Activated CD4-positive, alpha-beta T cell treated with anti-CD3 and anti-CD28 coated beads for 36 hours (primary cell): ENCODE measurements at places on chromosomes 7 and 10. TPM values are rescaled to one million over a fixed set of nuclear protein-coding genes. Genes with fewer than 3 reads are reported as not detected.

DNA sequence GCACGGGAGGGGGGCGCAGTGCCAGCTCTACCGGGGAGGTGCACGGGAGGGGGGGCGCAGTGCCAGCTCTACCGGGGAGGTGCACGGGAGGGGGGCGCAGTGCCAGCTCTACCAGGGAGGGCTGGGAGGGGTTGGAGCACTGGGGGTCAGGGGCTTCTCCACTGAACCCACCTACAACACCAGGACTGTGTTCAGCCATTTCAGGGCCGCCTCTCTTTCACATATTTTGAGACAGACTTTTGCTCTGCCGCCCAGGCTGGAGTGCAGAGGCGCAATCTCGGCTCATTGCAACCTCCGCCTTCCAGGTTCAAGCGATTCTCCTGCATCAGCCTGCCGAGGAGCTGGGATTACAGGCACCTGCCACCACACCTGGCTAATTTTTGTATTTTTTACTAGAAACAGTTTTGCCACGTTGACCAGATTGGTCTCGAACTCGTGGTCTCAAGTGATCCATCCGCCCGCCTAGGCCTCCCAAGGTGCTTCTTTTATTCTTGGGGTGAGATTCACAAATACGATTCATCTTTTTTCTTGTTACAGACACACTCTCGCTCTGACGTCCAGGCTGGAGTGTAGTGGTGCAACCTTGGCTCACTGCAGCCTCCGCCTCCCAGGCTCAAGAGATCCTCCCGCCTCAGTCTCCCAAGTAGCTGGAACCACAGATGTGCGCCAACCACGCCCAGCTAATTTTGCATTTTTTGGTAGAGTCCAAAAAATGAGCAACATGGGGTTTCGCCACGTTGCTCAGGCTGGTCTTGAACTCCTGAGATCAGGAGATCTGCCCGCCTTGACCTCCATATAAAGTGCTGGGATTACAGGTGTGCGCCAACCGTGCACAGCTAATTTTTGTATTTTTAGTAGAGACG lies 37.0 kb downstream of the ADAP1 start:
- peak; percentile 3 for DNase-seq

DNA sequence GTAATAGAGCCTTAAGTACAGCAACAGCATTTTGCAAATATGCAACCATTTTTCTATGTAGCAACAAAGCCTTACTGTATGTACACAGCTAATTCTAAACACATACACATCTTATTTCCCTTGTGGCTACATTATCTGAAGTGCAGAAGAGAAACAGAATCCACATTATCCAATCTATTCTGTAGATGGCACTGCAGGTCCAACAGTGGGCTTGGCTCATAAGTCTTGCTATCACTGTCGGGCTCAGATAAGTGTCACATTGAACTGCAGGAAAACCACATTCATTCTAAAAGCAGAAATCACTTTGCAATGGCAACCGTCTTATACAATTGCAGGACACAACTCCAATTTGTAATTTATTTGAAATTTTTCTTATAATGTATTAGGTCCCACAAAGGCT lies 109.8 kb upstream of the NOBOX start:
- peak; percentile 8 for DNase-seq

DNA sequence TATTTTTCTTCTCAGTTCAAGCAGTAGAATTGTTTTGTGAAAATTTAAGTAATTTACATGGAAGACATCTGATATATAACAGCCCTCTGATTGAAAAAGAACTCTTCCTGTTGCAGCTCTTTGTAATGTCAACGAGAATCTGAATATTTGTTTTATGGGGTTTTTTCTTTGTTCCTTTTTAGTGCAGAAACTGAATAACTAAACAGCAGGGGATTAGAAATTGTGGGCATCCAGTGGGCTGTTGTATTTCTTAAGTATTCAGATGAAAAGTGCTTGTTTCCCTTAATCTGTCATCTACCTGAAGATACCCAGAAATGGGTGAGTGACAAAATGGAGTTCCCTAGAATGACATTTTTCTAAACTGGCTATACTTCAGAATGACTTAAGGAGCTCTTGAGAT lies 7.4 kb downstream of the ARL4A start:
- no peak for DNase-seq

GRCh38 chr7:137354961-137355360 lies 11.4 kb upstream of the PTN start:
- no peak for DNase-seq

GRCh38 chr10:103789161-103789560 lies 66.2 kb downstream of the SH3PXD2A start:
- no peak for DNase-seq

GRCh38 chr10:11424456-11425295 lies 186.8 kb downstream of the USP6NL start:
- DNase-seq, result no peak

- no peak for DNase-seq
Measured at GRCh38 chr7:47470567-47471357, 111.1 kb downstream of the TNS3 start.

DNA sequence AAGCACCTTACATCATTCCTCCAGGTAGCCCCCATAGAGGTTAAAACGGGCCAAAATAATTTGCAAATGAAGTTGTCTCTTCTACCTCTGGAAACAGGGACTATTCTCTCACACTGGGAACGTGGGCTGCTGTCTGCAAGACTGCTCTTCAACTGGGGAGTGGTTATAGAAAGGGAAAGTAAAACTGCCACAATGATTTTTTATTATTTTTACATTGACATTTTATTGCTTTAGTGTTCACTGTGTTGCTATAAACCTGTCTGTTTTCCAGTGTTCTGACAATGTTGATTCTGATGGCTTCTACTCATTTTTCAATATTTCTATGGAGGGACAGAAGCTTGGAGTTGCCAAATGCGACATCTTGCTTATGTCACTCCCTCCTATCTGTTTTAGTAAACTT lies 115.1 kb upstream of the ANTXRL start:
- no peak for DNase-seq

GRCh38 chr7:66236713-66237303 lies 31.7 kb downstream of the TPST1 start:
- DNase-seq, result no peak

GRCh38 chr7:137578541-137578940 lies 235.0 kb upstream of the PTN start:
- DNase-seq, result no peak

GRCh38 chr7:32809347-32809746 lies 82.2 kb downstream of the KBTBD2 start:
- DNase-seq, result no peak

- no peak for DNase-seq
Measured at GRCh38 chr10:129758207-129759021, 205.7 kb downstream of the EBF3 start.

DNA sequence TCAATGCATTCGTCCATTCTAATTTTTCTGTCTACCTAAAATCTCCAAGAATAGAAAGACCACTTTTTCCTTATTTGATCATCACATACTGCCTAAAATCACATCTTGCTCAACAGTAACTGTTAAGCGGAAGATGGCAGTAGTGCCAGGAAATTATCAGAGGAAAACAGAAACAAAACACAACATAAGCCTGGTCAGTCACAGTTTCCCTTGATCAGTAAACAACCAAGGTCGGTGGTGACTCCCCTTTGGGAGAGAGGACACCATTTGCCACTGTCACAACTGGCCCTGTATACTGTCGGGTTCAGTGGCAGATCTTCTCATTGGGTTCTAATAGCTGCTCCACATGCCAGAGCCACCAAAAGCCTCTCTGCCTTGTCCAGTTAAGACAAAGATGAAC lies 106.6 kb downstream of the PLXNA4 start:
- no peak for DNase-seq

DNA sequence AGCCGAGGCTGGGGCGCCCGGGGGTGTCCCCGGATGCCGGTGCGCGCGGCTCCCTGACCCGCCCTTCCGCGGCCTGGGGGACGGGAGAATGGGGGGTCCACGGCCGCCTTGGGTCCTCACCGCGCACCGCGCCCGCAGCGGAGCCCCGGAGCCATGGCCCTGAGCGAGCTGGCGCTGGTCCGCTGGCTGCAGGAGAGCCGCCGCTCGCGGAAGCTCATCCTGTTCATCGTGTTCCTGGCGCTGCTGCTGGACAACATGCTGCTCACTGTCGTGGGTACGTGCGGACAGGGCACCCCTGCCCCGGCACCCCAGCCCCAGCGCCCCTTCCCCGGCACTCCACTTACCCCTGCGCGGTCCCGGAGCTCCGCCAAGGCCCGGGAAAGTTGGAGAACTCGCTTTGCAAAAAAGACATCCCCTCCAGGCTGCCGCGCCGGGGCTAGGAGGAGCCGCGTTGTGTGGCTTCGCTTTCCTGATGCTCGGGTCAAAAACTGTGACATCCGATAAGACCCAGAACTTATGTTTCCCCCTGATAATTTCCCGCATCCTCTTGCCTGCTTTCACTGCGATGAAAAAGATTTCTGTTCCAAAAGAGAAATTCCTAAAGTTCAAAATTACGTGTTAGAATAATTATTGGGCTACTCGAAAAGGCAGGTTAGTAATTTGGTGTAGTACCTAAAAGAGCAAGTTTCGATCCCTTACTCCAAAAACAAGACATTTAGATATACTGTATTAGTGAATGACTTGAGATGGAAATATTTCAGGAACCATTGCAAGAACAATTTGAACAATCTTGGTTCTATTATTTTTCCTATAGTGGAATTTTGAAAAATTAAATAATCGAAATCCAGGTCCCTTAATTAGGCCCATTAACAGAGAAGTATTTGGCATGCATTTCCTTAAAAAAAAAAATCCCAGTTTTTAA lies 888 bp downstream of the SLC18A2 start:
- DNase-seq, result peak; percentile 16

- no peak for DNase-seq
Measured at GRCh38 chr7:32535162-32535702, 39.9 kb downstream of the AVL9 start.

DNA sequence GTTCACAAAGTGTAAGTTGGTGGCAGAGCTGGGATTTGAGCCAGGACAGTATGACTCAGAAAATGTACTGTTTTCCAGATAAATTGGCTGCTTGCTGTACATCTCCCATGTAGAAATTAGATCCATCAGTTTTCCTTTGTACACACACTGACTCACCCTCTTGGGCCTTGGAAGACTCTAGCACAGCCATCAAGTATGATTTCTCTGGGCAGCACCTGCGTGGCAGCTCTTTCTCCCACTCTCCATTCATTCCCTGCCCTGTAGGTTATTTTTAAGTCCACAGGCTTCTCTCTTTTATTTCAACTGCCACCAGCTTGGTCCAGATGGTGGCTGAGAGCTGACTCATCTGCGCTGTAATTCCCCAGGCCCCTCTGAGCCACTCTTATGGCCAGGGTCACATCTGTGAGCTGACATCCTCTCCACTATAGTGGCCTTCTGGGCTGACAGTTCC lies 28.3 kb upstream of the SDK1 start:
- no peak for DNase-seq

GRCh38 chr10:114516356-114516755 lies 112.1 kb upstream of the AFAP1L2 start:
- no peak for DNase-seq

DNA sequence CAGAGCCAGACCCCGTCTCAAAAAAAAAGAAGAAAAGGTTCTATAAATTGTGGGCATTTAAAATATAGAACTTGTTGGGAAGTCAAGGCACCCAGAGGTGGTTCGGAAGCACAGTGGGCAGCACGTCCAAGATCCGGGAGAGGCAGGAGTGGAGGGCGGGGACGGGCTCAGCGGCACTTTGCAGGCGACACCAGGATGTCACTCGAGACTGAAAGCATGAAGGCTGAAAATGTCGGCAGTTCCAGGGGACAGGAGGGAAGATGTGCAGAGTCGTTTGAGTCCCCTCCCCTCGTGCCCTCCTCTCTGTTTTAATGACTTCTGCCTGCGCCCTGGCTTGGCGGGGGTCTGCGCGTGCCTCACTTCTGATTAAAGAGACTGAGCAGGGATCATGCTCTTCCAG lies 30.6 kb downstream of the IQCE start:
- no peak for DNase-seq

GRCh38 chr7:127290116-127290655 lies 37.4 kb upstream of the GRM8 start:
- DNase-seq, result no peak

- DNase-seq, result no peak
Measured at GRCh38 chr10:105769248-105770184, 1128.4 kb downstream of the SORCS3 start.

- DNase-seq, result no peak
Measured at GRCh38 chr7:81819861-81820260, 50.0 kb upstream of the HGF start.

DNA sequence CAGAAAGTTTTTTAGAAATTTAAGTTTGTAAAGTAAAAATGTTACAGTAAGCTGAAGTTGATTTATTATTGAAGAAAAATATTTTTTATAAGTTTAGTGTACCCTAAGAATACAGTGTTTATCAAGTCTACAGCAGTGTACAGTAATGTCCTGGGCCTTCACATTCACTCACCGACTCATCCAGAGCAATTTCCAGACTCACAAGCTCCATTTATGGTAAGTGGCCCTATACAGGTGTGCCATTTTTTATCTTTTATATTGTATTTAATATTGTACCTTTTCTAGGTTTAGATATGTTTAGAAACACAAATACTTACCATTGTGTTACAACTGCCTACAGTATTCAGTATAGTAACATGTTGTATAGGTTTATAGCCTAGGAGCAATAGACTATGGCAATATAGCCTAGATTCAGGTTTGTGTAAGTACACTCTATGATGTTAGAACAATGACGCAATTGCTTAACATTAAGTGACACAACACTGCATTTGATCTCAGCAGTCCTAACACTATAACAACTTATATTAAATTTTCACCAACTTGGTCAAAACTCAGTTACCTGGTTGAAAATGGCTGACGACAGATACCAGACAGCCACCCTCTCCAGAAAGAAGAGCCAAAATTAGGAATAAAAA lies 45.7 kb downstream of the HIBADH start:
- DNase-seq, result no peak

GRCh38 chr7:31814187-31814586 lies 127.2 kb downstream of the PPP1R17 start:
- no peak for DNase-seq

DNA sequence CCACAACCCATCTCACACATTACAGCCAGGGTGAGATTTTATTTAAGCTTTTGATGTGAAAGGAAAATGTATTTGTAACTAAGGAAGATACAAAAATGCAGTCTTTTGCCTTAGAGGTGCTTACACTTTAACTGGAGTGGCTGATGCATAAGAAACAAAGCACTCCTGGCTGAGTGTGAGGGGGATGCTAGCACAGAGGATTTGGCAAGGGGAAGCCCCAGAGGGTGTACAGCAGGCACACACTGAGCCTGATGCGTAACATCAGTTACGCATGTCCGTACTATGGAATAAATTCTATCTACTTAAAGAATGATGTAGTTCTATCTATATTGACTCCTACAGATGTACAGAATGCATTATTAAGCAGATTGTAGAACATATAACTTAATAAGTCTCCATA lies 17.8 kb downstream of the GIMAP8 start:
- no peak for DNase-seq

- no peak for DNase-seq
Measured at GRCh38 chr7:78222001-78222751, 423.6 kb downstream of the PHTF2 start.

GRCh38 chr10:47294057-47294456 lies 5.9 kb upstream of the GDF10 start:
- no peak for DNase-seq

DDC gene
- total RNA-seq, result 0.28 TPM

NPC1L1 gene
- not detected for total RNA-seq

PHKG1 gene
- total RNA-seq, result 1.2 TPM

TMEM213 gene
- not detected for total RNA-seq

C1GALT1 gene
- total RNA-seq, result 35.3 TPM

ZNF212 gene
- 9.9 TPM for total RNA-seq

SLC18A3 gene
- total RNA-seq, result not detected

CC2D2B gene
- total RNA-seq, result not detected

ACSM6 gene
- not detected for total RNA-seq

DDX21 gene
- total RNA-seq, result 192 TPM
